Fibroblast of skin of back (primary cell): ENCODE measurements at places on chromosomes 13 and 19.

DNA sequence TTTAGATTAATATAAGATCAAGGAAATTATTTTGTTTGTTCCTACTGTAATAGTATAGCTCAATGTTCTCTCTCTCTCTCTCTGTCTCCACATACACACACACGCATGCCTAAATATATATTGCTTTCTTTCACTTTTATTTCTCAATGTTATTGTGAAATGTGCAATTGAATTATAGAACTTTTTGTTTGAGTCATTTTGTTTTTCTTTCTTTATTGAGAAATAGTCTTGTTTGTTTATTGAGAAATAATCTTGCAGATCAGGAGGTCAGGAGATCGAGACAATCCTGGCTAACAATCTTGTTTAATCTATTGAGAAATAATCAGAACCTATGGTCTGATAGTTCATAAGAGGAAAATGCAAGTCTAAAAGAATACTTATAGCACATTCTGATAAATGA lies 1581.3 kb downstream of the EFNB2 start:
- DNase-seq = no peak

- peak; percentile 40 for DNase-seq
These were observed 12.1 kb upstream of the PEX11G start for GRCh38 chr19:7500811-7501450.

GRCh38 chr13:75830842-75831241 lies 194.7 kb downstream of the LMO7 start:
- DNase-seq = peak; percentile 76

DNA sequence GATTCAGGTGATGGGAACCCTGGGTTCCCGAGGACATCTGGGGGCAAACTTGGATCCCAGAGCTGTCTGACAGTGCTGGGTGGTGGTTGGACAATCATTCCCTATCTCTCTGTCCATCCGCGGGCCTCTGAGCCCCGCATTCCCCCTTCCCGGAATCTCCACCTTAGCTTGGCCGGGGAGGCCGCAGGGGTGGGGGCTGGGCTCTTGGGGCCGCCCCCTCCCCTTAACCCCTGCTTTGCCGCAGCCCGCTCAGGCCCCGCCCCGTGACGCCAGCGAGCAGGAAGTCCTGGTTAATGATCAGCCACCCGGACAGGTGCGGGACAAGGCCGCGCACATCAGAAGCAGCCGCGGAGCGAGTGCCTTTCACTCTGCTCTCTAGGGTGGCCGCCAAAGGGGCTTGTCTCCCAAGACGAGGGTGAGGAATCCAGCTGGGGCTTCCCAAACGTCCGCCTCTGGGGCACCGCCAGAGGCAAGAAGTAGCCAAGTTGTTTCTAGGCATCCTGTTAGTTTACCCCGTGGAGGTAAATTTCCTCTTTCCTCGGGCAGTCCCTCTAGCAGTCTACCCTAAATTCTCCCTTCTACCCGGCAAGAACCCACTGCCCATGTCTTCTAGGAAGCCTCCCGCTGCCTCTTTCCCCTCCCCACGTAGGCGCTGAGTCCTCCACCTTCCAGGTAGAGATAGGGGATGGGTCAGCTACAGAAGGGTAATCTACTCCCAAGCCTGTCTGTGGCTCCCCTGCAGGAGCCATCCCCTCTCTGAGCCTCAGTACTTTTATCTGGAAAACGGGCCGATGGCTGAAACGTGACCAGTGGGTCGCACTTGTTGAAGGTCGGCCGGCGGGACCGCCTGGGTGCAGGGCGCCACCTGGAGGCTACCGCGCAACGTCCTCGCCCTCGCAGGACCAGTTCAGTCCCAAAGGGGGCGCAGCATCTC lies 3.0 kb downstream of the IRF2BP1 start:
- DNase-seq = peak; percentile 80

DNA sequence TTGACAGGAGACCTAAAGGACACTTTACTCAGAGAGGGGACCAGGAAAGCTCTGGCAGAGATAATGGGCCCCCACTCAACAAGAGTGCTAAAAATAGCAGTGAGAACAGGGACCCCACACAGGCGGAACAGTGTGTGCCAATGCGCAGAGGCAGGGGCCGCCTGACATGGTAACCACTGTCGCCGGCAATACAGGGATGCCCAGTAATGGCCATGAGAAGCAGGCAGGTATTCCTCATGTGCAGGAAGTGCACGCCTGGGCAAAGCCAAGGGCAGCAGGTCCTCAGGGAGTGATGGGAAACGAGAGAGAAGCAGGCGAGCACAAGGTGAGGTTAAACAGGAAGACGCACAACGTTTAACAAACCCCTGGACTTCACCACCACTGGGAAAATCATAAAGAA lies 757.1 kb downstream of the LIG4 start:
- no peak for DNase-seq
